ENCODE measurements at places on chromosomes 6 and 20.

DNA sequence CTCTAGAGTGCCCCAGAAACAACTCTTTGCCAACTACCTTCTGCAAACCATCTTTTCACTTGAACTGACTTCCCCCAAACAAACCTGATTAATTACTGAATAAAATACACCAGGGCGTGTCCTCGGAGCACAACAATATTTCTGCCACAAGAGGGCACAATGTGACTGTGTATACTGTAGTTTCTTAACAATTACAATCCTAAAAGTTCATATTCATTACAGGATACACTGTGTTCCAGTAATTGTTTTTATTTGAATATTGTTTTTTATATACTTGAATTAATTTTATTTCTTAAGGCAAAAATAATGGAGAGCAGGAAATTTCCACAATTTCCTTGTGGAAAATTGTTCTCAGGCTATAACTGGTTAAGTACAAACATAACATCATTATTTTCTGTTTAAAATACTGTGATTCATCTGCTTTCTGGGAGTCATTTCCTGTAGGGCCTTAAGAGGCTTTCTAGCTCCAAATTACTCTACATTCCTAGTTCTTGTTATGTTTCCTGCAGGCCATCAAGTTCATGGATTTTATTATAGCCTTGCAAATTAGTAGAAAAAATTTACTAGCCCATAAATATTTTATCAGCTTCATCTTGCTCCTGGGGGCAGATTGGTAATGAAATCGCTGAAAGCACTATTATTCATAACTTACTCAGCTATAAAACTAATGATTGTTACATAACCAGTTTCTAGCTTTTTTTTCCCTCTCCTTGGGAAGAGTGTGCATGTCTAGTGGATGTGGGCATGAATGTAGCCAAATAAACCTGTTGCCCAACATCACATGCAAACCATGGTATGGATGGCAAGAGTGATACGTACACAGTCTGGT, 51.9 kb upstream of the SLC22A16 start:
- DNase-seq, result peak; percentile 89

GRCh38 chr20:50595988-50596693, 86.0 kb downstream of the PTPN1 start:
- DNase-seq, result peak; percentile 53

DNA sequence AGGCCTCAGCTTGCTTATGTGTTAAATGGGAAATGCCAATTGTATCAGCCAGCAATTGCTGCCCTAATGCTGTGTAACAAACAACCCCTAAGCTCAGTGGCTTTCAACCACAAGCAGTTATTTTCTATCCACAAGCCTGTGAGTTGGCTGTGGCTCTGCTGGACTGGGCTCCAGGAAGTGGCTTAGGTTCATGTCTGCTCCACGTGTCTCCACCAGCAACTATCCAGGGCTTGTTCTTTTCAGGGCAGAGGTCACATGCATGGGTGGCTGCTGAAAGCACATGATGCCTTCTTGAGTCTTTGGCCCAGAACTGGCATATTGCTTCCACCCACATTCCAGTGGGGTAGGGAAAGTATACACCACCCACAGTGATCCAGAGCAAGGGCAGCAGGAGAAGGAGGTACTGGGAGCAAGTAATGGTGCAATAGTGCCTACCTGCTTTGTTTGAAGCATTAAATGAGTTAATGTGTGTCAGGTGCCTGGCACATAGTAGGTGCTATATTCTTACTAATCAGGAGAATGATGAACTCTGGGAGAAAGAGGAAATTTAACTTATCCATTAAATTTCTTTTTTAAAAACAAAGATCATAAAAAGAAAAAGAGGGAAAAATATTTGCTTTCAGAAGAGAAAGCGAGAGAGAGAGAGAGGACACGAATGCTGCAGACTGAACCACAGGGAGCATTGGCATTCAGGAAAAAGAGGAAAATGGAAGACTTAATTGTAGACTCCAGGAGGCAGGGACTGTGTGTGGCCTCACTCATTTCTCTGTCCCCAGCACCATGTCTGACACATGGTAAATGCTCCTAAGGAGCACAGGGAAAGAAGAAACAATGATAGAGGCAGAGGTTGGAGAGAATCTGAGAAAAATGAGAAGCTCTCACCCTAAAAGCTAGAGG, 25.2 kb upstream of the RNF24 start:
- DNase-seq, result no peak

- no peak for DNase-seq
Observed at GRCh38 chr6:138115201-138115600, 8.0 kb upstream of the PERP start.

GRCh38 chr6:142218446-142218845, 71.4 kb downstream of the VTA1 start:
- DNase-seq, result no peak

DNA sequence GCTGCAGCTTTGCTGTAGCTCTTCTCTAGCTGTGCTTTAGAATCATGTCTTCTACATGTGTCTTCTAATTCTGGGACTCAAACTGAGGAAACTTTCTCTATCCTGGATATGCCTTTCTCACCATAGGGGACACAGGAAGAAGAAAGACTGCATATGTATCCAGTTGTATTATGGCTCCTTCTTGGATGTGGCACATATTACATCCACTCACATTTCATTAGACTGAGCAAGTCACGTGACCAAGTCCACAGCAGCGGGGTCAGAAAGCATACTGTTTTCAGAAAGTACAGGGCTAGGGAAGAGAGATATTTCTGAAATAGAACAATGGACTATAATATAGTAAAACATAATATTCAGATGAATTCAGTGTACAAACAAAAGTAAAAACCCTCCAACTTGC, 187.6 kb upstream of the RIMS1 start:
- no peak for DNase-seq

DNA sequence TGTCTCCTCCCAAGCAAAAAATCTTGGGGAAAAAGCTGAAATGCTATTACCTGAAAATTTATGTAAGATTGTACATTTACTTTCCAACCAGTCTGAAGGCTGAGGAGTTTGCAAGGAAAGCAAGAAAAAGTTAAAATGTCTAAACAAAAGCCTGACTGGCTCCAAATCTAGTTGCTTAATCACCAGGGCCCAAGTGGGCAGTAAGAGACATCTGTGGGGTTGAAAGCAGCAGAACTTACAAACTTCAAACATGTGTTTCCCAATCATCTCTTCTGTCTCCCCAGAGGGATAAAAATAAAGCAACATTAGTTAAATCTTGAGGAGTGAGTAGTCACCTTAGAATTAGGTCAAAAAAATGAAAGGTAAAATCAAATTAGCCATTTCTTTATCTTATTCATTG, 98.6 kb downstream of the OGFRL1 start:
- no peak for DNase-seq

DNA sequence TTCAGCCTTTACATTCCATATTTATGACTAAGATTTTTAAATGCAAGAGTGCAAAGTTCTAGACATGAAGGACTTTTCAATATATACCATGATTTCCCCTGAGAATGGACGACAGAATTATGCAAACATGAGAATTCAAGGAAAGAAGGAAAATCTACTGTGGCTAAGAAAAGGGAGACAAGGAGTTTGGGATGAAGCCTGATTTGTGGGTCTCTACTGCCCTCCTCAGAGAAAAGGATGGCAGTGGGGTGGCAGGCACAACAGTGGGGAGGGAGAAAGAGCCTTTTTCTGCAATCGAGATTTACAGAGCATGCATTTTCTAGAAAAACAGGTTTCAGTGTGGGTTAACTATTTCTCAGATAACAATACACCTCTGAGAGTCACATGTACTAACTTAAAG, 466.9 kb upstream of the NRSN1 start:
- peak; percentile 6 for DNase-seq

DNA sequence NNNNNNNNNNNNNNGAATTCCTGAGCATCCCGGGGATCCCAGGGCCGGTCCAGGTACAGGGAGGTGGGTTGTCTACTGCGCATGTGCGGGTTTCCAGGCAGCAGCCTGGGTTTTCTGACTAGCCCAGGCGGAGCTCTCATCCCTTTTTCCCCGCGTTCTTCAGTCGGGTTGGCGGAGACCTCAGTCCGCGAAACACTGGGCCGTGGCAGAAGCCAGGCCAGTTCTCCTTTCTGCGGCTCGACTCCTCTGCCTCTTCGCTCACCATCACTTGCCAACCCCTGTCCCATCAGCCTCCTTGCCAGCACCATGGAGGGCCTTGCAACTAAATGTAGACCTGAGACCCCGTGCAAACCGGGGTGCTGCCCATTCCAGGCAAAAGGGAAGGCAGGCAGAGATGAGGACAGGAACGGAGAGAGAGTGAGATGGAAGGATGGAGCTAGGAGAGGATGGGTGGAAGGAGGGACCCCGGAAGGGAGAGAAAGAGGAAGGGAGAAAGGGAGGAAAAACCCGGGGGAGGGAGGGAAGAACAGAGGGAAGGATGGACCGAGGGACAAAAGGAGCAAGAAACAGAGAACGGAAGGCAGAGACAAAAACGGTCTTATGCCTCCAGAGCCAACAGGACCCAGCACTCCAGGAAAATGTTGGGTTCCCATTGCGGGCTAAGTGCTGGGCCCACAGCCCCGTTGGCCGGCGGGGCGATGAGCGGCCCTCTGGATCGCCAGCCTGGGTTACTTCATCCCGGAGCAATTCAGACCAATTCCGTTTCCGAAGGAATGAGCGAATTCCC, 445.4 kb upstream of the DEFB115 start:
- DNase-seq, result peak; percentile 19

- DNase-seq, result no peak
Observed at GRCh38 chr6:87124074-87124473, 29.2 kb upstream of the CGA start.

- DNase-seq, result peak; percentile 63
Observed at GRCh38 chr20:2451939-2452732, 18.5 kb downstream of the SNRPB start.

- DNase-seq, result no peak
Observed at GRCh38 chr6:149211046-149211571, 106.4 kb upstream of the TAB2 start.

GRCh38 chr20:14415467-14415866, 78.1 kb upstream of the FLRT3 start:
- no peak for DNase-seq

- DNase-seq, result no peak
Observed at GRCh38 chr20:41657655-41658054, 39.5 kb upstream of the CHD6 start.

DNA sequence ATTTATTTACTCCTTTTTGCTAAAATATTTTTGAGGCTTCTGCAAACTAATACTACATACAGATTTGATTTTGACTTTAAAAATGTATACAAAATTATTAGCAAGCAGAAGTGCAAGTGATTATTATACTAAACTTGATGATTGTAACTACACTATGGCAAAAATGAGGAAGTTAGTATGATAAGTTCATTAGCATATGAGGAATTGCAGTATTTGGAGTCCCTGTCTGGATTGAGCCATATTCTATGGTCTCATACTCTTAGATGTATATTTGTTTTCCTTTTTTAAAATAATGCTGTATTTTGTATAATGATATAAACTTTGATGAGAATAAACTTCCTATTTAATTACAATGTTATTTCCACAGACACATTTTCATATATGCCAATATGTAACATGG, 13.9 kb downstream of the CRISP3 start:
- no peak for DNase-seq

DNA sequence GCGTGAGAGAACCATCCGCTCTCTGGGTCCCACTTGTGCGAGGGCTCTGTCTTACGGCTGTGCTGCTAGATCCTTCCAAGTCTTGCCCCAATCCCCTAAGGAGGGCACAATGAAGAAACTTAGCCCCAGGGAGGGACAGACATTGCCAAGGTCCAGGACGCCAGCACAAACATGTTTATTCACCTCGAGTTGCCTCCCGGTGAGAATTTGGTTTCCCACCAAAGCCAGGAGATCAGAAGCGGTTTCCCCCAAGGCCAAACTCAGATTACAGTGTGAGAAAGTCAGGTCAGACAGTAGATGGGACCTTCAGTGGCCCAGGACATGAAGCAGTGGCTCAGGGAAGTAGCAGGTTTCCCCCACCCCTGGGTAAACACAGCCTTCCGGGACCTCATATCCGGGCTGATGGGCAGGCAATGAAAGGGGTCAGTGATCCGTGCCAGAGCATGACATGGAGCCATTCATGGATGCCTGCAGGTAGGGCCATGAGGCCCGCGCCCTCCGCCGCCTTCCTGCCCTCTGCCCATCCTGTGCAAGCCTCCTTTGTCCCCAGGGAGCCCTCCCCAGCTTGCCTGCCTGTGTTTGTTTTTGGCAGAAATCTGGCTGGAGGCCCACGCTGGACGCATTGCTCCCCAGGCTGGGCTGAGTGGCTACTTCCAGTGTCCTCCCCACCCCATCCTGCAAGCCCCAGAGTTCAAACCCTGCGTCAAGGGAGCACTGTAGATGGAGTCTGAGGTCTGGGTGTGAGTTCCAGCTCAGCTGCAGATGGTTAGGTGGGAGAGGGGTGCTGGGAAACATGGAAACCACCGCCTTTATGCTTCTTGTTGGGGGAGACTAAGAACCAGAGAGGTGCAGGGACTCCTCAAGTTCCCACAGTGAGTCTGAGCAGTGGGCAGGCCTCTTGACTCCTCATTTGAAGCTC, 2.0 kb downstream of the BPIFB2 start:
- DNase-seq, result no peak
